Eye (tissue), 1 donor: ENCODE measurements at places on chromosomes 12 and 14.

GRCh38 chr14:92914087-92914656 lies 8.8 kb upstream of the CHGA start:
- DNase-seq, result peak; percentile 66

GRCh38 chr12:122199484-122200355 lies 3.8 kb upstream of the B3GNT4 start:
- DNase-seq, result no peak

DNA sequence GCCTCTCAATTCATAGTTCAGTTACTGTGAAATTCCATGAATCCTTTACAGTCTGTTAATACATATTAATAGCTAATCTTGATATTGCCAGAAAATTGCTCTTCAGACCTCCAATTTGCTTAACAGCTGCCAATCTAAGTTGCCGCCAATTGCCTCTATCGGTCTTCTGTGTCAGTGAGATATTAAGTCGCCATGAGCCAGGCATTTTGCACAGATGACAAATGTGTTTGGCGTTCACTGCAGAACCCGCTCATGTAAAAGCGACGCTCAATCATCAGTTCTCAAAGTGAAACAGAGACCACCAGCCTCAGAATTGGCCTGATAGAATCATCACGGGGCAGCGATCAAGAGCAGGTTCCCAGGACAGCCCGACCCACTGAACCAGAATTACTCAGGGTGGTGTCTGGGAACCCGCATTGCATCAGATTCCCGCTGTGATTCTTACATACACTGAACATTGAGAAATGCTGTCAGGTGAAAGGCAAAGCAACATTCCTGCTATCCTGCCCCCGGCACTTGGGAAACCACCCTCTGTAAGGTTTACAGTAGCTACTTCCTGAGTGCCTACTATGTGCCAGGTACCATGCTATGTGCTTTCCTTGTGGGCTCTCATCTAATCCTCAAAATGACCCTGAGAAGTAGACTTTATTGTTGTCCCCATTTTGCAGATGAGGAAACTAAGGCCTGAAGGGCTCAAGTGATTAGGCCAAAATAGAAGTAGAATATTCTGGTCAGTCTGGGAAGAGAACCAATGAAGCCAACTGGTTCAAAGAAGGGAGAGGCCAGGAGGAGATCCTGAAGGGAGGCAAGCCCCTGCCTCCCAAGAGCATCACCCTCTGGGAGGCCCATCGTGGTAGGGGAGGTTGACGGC lies 216.4 kb downstream of the SLC41A2 start:
- no peak for DNase-seq

DNA sequence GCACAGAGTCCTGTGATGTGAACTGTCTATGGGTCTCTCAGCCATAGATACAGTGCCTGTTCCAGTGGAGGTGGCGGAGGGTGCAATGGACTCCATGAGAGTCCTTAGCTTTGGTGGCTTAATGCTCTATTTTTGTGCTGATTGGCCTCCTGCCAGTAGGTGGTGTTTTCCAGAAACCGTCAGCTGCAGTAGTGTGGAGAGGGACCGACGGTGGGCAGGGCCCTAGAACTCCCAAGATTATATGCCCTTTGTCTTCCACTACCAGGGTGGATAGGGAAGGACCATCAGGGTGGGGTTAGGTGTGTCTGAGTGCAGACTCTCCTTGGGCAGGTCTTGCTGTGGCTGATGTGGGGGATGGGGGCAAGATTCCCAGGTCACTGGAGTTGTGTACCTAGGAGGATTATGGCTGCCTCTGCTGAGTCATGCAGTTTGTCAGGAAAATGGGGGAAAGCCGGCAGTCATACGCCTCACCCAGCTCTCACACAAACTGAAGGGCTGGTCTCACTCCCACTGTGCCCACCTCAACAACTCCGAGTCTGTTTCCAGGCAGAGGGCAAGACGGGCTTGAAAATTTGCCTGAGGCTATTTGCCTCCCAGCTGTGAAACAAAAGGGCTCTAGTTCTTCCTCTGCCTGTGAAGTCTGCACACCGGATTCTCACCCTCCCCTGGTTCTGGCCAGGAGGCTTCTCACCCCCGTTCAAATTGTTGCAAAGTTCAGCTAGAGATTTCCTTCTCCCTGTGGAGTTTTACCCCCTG lies 24.9 kb upstream of the ZDHHC17 start:
- no peak for DNase-seq

GRCh38 chr14:37443461-37443860 lies 151.6 kb downstream of the FOXA1 start:
- no peak for DNase-seq

DNA sequence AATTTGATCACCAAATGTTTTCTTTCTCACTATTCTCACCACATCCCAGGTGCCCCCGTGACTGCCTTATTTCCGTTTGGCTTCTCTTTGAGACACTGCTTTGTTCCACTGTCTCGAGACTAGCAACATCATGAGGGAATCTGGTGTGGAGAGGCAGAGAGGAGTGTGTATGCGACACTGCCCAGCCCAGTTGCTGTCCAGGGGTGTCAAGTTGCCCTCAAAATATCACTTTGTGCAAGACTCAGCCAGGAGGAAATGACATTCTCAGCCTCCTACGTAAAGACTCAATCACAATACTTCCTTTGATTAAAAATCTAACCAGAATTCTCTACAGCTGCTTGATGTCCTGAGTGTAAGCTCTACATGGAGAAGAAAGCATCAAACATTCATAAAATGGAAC lies 48.2 kb upstream of the EEA1 start:
- no peak for DNase-seq

GRCh38 chr14:97283005-97283403 lies 485.8 kb downstream of the VRK1 start:
- no peak for DNase-seq

- DNase-seq, result no peak
Measured at GRCh38 chr12:104672501-104673265, 215.9 kb downstream of the CHST11 start.

DNA sequence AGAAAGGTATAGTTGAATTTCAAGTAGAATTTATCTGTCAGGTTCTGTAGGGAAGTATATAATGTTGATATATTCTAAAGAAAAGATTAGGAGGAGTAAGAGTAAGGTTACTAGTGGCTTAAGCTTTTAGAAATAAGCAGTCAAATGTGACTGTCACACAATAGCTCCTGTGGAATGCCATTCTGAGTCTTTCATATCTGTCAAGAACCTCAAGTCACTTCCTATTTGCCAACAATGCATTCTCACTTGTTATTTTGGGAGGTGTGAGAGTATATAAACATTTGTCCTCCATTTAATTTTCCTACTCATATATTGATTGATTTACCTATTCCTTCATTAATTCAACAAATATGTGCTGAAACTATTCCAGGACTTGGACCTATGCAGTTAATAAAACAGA lies 11.7 kb downstream of the CLEC9A start:
- DNase-seq, result no peak

DNA sequence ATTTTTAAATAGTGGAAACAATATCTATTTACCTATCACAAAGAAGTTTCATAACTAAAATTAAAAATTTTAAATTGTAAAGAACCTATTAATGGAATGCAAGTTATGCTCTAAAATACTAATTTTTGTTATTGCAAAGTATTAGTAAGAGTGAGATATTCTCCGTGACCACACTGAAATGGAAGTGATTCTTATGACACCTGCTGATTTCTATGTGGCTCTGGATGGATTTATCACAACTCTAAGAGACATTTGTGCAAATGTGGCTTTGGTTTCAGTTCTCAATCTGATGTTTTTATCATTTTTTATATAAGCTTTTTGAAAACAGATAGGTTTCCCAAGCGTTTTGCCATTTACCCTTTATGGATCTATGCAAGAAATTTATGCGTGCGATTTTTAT lies 497.8 kb downstream of the NAV3 start:
- DNase-seq, result no peak

- no peak for DNase-seq
Measured at GRCh38 chr14:38442208-38442607, 186.3 kb upstream of the CLEC14A start.

GRCh38 chr12:124768452-124769162 lies 95.1 kb downstream of the SCARB1 start:
- DNase-seq, result no peak

GRCh38 chr14:25484235-25484634 lies 434.3 kb upstream of the STXBP6 start:
- DNase-seq, result peak; percentile 50

DNA sequence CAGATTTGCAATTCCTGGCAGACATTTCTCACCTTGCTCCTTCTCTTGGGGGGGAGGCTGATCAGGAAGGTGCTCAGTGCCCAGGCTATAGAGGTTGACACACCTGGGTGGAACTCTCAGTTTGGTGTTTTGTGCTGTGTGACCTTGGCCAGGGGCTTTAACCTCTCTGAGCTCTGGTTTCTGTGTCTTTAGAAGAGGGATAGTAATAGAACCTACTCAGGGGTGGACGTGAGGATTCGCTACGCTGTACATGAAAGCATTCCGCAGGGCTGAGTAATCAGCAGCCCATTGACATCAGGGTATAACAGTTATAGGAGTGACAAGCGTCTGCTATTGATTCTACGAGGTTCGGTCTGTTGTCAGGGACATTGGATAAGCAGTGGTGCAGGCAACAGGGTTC lies 98.1 kb downstream of the PHETA1 start:
- DNase-seq, result no peak

DNA sequence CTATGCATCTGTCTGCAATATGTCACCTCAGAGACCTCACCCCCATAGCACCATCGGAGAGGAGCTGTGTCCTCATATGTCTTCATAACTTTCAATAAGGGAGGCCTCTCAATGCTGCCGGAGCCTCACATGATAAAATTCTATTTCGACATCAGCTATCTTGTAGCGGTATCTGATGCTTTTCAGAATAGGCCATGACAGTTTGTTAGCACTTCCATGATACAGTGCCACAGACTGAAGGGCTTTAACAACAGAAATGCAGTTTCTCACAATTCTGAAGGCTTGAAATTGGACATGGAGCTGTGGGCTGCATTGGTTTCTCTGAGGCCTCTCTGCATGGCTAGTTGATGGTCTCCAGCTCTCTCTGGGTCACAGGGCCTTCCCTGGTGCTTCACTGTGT lies 125.0 kb upstream of the PZP start:
- no peak for DNase-seq

GRCh38 chr14:93944348-93945069 lies 17.4 kb downstream of the FAM181A start:
- DNase-seq, result no peak

GRCh38 chr14:28773861-28774691 lies 7.5 kb downstream of the FOXG1 start:
- peak; percentile 92 for DNase-seq

DNA sequence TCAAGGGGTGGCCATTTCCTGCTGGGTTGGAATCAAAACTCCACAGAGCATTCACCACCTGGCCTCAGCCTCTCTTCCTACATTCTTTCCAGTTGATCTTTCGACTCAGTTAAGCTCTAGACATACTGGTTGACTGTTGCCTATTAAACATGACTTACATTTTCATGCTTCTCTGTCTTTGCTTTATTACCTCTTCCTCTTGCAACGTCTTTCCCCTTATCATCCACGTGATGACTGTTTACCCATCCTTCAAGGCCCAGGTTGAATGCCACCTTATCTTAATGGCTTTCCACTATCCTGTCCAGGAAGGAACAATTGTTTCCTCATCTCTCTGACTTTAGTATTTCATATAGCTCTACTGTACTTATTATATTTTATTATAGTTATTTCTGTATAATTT lies 24.4 kb upstream of the CCDC175 start:
- DNase-seq, result no peak

DNA sequence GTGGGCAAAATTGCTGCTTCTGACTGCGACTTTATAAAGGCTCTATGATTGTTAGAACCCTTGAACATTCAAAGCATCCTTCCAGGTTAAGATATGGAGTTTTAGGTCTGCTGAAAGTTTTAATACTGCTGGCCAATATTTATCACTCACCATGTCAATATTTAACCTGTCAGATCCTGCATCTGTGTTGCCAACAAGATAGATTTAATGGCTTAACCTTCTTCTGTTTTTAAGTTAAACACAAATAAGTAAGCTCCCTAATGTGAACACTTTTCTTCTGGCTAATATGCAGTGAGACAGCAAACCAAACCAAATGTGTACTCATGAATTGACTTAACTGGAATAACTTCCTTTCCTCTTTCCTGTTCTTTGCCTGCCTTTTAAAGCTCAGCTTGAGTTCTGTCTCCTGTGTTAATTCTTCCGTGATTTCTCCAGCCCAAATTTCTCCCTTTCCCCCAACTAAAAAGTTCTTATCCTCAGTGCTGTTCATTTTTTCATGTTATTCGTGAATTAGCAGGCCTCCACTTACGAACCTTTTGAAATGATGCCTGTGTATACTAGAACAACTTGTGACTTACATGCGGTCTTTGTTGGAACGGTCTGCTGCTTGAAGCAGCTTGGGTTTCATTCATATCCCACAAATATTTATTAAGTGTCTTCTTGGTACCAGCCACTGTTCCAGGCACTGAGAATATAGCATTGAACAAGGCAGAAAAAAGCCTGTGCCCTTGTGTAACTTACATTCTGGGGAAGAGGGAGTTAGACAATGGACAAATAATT lies 9.1 kb downstream of the FBXW8 start:
- DNase-seq, result no peak

- peak; percentile 80 for DNase-seq
Measured at GRCh38 chr12:51270067-51270950, at the start of gene SMAGP. Gene SMAGP (minus strand): TSS chr12:51270415. CDS start chr12:51269278, 1,137 bp downstream.

DNA sequence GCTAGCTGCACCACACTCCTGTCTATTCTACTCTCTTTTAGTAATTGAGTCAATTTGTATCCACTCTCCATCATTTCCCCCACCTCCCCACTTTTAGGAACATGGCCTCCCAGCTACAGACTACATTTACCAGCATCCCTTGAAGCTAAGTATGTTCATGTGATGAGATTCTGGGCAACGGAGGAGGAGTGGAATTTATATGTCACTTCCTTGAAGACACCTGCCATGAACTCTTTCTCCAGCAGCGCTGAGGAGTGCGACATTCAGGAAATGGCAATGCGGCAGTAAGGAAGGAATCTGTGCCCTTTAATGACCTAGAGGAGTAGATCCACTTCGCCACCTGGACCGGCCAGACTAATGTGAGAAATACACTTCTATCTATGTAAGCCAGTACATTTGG lies 243.7 kb upstream of the DIO2 start:
- no peak for DNase-seq

- no peak for DNase-seq
Measured at GRCh38 chr12:129337413-129337812, 484.1 kb downstream of the GLT1D1 start.

DNA sequence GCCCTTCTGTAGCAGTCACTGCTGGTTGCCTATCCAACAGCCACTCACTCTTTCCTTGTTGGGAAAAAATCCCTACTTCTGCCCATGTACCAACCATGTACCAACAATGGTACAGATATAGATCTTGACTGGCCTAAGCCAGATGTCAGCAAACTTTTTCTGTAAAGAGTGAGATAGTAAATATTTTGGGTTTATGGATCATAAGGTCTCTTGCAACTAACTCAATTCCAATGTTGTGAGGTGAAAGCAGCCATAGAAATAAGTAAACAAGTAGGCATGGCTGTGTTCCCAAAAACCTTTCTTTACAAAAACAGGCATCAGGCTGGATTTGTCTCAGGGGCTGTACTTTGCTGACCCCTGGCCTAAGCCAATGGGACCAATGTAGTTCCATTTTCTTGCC lies 73.5 kb downstream of the ARMH4 start:
- DNase-seq, result no peak
